ENCODE measurements at places on chromosomes 13 and 19.

GRCh38 chr13:64928696-64929499 lies 2301.2 kb downstream of the PCDH9 start:
- no peak for DNase-seq

- no peak for DNase-seq
Observed at GRCh38 chr13:99782669-99783068, 188.9 kb downstream of the ZIC5 start.

- no peak for DNase-seq
Observed at GRCh38 chr13:81058211-81058915, 717.4 kb upstream of the SPRY2 start.

- DNase-seq: no peak
Observed at GRCh38 chr13:95341441-95341840, 40.2 kb upstream of the ABCC4 start.

- no peak for DNase-seq
Observed at GRCh38 chr13:87810391-87810801, 139.2 kb downstream of the SLITRK5 start.

- DNase-seq: no peak
Observed at GRCh38 chr13:61142506-61142905, 273.1 kb downstream of the PCDH20 start.

DNA sequence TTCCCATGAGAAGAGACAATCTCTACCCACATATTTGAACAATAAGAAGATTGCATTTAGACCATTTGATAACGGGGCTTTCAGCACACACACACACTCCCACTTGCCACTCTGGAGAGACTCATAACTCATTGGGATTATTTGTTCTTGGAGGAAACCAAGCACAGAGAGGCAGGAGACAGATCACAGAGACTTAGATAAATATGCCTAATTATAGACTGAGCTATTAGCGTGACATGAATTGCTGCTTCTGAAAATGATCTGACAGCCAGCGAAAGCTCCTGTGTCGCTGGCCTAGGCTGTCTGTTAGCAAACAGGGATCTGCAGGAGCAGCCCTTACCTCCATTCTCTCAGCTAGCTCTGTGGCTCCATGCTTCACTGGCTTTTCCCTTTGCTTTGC lies 111.4 kb downstream of the CCNA1 start:
- no peak for DNase-seq

DNA sequence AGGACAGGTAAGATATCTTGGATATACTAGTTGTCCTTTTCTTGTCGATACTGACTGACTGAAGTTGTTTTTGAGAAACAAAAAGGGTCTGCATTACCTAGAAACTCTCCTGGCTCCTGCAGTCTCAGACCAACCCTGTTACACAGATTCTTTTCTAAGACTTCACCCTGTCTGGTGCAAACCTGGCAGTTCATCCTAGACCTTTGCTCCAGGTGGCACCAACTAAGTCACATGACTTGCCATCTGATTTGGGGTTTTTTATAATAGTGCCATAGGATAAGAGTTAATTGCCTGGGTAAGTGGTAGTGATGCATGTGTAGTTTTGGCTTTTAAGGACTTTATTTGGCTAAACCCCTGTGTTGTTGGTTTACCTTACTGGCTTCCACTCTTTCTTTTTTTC lies 14.3 kb downstream of the CHAMP1 start:
- no peak for DNase-seq

DNA sequence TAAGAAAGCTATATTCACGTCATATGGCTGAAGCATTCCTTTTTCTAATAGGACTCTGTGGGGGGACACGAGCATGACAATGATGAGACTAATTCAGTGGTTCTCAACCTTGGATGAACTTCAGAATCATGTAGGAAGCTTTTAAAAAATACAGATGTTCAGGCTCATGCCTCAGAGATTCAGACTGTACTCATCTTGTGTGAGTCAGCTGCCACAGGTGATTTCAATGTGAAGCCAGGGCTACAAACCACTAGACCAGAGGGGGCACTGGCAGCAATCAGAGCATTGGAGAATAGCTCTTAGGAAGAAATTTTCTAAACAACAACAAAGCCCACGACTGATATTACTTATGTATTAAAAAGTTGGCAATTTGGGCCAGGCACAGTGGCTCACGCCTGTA lies 91.7 kb downstream of the SERP2 start:
- no peak for DNase-seq

DNA sequence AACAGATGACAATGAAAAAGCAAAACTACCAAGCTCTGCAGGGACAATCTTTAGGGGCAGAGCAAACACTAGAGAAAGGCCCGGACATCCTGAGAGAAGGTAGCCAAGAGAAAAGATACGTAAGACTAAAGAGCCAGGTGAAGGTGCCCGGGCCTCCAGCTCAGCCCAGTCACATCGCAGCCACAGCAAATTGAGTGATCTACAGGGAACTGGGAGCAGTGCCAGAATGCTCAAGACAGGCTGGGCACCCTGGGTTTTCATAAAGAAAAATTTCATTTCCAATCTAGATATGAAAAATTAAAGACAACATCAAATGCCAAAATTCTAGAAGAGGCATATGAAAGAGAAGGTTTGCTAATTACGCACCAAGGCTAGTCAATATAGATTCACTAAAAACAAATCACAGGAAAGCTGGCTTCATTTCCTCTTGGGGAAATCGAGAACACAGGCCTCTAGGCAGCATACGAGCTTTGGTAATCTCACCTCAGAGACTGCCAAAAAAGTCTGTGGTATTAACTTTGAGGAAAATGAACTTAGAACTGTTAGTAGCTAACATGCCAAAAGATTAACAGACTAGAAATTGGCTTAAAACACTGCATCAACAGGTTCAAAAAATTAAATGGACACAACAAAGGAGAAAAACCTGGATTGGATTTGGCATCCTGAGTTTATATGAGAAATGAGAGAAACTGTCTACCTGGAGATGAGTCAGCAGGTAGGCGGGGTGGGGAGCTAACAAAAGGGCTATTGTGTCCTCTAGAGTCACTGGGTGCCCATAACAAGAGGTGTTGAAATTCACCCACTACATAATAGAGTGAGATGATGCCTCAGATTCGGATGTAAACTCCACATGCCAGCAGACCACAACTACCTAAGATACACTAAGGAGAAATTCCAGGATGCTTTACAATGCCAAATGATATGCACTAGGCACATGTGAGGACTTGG lies 6.6 kb downstream of the ANKRD10 start:
- DNase-seq: no peak

GRCh38 chr13:92825938-92826596 lies 400.5 kb upstream of the GPC6 start:
- DNase-seq: no peak

GRCh38 chr19:2166741-2167738 lies 3.3 kb downstream of the DOT1L start:
- no peak for DNase-seq

- no peak for DNase-seq
Observed at GRCh38 chr13:65965501-65965900, 1264.6 kb downstream of the PCDH9 start.

DNA sequence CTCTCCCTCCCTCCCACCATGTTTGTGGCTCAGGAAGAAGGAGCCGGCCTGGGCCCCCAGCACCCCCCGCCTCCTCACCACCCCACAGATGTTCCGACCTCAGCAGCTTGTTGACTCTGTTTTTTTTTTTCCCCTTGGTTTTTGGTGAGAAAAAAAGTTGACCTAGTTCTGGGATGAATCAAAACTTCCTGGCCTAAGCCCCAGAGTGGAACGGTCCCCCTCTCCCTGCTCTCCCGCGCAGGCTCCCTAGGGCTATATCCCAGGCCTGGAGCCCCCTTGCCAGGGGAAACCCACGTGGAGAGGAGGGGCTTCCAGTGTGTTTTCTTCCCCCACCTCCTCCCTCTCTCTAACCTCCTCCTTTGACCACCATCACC lies 4.0 kb downstream of the COL5A3 start:
- no peak for DNase-seq

DNA sequence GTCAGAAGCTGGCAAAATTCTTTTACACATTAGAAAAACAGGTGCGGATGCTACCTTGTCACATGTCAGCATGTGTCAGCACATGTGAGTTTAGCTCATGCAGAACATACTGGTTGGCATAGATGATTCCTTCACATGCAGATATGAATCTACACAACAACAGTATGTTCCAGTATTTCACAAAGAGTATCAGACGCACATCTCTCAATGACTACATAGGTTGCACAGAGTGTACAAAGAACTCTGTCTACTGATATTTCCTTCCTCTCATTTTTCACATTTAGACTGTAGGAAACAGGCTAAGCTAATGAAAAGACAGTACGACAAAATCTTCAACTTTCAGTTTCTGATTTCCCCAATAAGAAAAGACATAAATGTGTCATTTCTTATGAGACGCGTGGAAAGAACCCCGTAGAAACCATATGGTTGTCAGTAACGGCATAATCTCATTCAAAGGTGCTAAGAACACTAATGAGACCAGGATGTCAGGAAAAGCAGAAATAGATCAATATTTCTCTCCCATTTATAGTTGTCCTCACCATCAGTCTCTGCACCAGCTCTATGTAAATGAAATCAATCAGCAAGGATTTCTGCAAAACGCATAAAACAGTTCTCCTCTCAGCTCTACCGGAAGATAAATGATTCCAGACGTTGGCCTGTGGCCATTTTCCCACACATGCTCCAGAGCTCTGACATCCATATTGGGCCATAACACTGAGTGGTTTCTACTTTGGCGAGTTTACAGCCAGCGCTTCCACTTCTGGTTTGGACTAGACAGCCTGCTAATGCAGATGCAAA lies 81.2 kb downstream of the STARD13 start:
- no peak for DNase-seq

All from thymus (tissue), 14 donors.